AG09309 (cell line): ENCODE measurements at places on chromosomes 1 and 21.

DNA sequence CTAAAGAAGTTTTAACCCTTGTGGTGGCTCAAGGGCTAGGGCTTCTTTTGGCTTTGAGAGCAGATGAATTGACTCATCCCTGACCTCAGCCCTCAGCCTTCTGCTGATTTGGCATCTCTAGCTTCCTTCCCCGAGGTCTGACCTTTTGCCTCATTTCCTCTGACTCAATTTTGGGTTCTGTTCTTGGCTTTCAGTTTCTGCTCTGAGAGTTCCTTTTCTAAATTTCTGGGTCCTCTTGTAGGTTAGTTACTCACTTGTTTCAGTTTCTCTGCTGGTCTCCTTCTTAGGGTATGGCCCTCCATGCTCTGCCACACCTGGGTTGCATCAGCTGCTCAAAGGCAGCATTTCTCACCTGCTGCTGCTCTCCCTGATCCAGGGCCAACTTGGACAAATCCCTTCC, 19.4 kb downstream of the PDE4B start:
- no peak for DNase-seq

GRCh38 chr1:78156805-78157521, 111.2 kb downstream of the GIPC2 start:
- peak; percentile 25 for DNase-seq

DNA sequence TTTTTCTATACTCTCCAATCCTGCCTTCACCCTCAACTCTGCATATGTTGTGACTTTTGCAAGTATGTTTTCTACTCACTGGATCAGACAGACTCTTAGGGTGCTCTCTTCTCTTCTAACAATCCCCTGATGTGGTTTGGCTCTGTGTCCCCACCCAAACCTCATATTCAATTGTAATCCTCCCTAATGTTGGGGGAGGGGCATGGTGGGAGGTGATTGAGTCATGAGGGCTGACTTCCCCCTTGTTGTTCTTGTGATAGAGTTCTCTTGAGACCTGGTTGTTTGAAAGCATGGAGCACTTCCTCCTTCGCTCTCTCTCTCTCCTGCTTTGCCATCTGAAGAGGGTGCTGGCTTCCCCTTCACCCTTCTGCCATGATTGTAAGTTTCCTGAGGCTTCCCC, 148.9 kb upstream of the IGSF21 start:
- no peak for DNase-seq

DNA sequence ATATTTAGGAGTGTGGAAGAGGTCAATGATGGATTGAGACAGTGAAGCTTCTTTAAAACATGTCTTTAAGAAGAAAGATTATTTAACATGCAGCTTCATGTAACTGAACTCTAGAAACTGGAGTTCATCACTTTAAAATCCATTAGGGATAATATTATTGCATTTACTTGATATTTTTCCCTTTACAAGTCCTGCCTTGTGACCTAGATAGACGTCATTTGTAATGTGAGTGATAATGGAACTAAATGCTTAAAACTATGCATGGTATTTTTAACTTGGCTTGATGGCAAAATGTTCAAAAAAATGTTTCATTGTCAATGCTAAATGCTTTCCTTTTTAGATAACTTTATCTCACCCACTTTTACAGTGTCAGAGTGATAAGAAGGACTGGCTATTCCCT, 723.7 kb downstream of the RWDD3 start:
- DNase-seq = no peak

DNA sequence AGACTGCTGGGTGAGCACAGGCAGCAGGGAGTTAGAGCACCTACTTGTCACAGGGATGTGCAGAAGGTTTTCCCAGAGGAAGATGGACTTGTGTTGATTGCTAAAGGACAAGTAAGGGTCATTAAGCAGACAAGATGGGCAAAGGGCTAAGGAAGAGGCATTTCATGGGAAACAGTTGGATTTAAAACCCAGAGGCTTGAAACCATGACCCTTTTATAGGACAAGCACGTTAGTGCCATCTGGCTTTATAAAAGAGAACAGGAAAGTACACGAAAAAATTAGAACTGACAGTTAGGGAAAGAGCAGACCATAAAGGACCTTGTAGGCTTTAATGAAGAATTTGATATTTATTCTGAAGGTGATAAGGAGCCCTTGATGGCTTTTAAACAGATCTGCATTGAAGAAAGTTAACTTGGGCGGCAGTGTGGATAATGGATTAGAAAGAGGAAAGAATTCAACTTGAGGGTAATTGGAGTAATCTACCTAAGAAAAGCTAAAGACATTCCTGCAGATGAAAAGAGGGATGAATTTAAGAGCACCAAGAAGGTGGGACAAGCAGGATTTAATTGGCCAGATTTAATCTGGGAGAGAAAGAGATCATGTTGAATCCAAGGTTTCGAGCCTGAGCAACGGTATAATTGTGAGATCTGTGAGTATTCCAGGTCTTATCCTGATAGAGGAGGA, 68.6 kb downstream of the ZC3H11B start:
- DNase-seq = no peak

DNA sequence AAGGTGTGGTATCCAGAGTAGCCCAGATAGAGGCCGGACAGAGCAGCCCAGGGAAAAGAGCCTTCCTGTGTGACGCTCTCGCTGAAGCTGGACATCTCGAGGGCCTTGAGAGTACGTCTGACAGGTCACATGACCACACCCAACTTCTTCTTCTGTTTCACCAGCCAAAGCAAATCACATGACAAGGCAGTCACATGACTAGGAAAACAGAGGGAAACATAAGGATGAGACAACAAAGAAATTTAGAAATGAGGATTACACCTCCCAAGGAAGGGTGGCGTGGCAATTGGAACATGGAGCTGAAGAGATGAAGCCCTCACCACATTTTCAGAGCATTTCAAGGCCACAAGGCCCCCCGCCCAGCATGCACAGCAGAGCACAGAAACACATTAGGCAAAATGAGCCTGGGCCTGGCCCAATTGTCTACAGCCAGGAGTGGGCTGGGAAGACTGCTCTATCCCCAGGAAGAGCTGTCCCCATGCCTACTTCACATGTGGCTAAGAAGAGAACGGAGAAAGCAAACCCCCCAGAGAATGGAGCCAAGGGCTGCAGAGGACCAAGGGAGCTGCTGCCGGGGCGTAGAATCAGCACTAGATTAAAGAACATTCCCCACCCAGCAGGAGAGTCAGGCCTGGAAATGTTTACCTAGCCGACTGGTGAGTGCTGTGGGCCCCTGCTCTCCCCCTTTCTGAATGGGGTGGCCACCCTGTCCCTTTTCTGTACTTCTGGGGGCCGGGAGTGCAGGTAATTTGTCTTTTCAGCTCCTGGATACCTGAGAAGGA, 305.1 kb downstream of the NPHP4 start:
- no peak for DNase-seq

DNA sequence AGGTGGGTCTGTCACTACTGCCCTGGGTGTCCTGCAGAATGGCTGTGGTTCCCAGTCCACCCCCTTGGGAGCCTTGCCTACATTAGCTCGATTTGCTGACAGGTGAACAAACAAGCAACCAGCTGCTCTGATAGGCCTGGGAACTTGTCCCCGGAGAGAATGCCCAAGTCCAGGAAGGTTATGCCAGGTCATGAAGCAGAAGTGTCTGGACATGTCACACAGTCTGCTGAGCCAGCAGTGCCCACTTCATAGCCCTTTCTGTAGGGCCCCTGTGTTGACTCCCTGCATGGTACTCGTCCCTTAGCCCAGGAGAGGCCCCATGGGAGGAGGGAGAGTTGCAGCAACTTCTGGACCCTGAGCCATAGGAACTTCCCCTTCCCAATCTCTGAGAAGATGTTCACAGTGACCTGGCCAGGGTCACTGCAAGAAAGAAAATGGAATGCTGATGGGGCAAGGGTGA, 31.0 kb downstream of the UCK2 start:
- DNase-seq = no peak

DNA sequence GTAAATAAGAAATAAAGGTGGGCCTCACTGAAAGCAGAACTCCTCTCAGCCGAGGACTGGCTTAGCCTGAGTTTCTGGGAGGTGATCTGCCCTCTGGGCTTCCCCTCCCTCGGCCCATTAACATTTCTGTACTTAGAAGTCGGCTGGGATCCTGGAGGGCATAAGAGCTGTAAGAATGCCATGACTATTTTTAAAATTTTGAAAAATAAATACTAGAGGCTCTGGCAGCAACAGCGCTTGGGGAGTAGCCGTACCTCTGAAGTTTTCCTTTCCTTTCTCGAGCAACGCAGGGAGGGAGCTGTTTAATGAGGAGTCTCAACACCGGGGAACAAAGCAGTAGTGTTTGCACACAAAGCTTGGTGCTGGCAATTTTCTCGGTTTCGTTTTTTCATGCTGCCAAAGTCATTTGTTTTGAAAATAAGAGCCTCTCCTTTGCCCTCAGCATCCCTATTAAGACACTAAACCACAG, 498.7 kb downstream of the SMYD3 start:
- DNase-seq = no peak
